Cerebellum (tissue), 4 donors: ENCODE measurements at places on chromosomes 12 and 14.

- no peak for DNase-seq
Observed at GRCh38 chr12:46144433-46144832, 124.4 kb downstream of the SLC38A1 start.

DNA sequence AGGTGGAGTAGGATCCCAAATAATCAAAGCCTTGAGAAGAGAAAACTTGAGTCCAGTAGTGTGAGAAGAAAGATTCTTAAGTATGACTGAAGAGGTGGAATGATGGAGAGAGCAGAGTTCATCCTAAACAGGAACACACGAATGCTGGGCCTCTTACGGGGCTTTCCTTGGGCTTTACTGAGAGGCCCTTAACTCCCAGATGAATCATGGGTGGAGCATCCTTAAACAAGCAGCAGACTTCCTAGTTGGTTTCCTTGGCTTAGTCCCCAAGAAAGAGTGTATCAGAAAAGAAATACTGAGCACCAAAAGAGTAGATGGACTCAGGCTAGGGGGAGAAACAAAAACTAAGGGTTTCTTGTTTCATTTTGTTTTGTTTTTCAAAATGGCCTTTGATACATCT, 132.5 kb downstream of the GPR135 start:
- DNase-seq, result no peak

DNA sequence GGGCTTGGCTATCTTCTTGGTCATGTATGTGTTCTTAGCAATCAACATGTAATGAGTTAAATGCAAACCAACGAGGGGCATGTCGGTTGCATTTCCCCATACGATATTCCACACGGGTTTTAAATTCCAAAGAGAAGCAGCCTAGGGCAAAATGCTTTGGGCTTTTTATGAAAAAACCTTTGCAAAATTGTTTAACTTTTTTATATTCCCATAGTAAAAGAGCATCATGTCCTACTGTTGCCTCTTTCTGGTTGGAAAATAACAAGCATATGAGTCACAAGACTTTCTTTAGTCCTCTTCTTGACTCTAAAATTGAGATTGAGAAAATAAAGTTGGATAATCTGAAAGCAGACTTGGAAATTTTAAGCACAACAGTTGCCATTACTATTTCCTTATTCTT, 3.8 kb upstream of the DIO2 start:
- no peak for DNase-seq

DNA sequence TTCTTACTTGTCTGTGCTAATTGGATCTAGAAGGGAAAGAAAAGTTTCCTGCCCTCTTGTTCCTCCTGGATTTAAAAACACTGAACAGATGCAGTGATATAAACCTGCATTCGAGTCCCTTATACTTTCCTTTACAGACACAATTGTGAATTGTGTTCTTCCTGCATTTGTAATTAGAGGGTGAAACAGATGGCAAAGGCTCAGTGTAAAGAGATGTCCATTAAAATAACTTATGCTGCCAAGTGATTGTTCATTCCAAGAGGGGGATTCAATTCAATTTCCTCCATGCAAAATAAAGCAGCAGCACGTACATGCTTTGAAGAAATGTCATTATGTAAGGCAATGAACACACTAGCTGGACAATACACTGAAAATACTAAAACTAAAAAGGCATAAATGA, 248.3 kb upstream of the LRIG3 start:
- no peak for DNase-seq

DNA sequence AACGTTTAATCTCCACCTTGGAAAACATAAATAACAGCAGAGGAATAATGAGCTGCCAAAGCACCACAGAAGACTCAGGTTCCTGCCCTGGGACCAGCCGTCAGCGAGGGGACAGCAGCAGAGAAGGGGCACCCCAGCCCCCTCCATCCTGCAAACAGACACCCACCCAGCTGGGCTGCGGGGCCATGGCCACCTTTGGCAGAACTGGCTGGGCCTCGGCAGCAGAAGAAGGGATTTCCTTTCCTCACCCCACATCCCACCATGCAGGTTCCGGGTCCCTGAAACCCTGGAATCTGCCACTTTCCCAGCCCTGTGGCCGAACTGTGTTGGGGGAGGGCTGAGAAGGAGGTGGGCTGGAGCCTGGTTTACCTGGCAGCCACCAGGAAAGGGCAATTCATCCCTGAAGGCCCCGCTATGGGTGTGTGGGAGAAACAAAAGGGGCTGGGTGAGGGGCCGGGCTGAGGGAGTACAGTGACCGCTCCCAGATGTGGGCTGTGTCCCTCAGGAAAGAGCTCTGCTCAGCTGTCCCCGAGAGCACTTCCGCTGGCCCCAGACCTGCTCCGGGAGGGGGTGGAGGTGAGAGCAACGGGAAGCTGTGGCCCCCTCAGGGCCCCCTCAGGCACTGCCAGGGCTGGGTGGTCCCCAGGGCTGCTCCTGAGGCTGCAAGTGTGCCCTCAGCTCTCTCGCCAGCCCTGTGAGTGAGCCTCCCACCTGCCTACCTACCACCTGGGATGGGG, 3.8 kb downstream of the PGF start:
- no peak for DNase-seq

DNA sequence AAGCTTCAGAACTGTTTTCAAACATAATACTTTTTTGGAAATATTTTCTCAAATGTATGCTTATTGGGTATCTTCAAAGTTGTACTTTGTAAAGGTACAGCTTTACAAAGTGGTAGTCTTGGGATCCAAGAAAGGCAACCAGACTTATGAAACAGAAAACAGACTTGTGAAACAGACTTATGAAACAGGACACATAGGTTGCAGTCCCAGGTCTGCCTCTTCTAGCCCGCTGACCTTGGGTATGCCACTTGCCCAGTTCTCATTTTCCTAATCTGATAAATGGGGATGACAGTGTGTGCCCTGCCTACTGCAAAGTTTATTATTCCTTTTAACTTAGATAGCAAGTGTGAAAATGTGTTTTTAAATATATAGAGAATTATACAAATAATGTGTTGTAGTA, 114.3 kb downstream of the KICS2 start:
- no peak for DNase-seq

DNA sequence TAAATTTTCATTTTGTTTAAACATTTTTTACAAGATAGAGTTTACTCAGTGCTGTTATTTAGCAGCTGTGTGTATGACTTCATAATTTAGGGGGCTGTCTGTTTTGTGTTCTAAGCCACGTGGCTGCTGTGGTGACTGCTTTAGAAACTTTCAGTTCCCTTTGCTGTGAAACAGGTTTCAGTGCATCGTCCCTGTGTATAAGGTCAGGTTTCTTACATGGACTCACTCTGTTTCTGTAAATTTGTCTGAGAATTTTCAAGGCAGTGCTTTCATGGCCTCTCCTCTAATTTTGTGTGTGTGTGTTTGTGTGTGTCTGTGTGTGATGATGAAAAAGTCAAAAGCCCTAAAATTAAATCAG, 32.4 kb downstream of the BICD1 start:
- DNase-seq, result no peak

DNA sequence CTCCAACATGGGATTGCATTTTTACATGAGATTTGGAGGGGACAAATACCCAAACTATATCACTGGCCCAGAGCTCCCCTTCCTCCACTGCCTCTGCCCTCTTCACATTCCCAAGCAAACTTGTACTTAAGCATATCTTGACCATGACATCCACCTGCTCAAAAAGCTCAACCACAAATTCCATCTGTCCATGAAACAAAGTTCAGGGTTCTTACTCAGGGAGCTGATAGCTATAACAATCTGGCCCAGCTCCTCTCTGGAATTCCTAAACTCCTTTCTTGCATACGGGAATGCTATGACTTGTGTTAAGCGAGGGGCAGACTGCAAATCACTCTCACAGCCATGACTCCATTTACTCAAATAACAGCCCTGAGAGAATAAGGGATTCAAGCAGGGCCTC, 152.1 kb downstream of the GALC start:
- DNase-seq, result no peak

DNA sequence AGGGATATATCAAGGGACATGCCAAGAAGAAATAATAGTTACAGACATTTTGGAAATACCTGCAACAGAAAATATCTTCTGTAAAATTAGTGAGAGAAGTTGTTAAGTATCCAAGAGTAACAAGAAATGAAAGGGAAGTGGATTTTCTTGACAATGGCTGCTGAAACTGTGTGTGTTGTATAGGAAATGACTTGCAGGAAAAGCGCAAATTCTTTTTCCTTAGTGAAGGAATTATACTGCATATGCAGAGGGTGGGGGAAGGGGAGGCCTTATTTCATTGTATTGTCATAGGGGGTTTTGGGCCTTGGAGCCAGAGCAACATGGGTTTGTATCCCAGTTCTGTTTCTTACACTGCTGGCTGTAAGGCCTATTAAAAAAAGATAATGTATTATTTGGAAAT, 84.4 kb upstream of the DDHD1 start:
- DNase-seq, result no peak

GRCh38 chr12:105020241-105020962, 34.3 kb downstream of the NOPCHAP1 start:
- no peak for DNase-seq

DNA sequence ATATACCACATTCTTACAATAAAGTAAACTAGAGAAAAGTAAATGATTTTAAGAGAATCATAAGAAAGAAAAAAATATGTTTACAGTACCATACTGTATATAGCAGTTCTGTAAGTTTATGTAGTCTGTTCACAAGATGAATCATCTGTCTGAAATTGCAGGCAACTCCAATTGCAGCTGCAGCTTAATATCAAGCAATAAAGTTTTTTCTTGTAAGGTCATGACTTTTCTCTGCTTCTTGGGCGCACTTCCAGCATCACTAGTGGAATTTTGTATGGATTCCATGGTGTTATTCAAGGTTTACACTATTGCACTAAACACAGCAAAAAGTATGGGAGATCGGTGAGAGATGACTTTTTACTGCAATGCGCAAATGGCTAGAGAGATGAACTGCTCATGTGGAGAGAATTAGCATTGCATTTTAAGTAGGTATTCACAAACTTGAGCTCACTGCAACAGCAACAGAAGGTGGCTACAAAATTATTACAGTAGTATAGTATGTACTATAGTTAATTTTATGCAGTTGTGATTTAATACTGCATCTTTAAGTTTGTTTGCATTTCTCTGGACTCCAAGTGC, 445.4 kb upstream of the OR4E1 start:
- DNase-seq, result no peak

DNA sequence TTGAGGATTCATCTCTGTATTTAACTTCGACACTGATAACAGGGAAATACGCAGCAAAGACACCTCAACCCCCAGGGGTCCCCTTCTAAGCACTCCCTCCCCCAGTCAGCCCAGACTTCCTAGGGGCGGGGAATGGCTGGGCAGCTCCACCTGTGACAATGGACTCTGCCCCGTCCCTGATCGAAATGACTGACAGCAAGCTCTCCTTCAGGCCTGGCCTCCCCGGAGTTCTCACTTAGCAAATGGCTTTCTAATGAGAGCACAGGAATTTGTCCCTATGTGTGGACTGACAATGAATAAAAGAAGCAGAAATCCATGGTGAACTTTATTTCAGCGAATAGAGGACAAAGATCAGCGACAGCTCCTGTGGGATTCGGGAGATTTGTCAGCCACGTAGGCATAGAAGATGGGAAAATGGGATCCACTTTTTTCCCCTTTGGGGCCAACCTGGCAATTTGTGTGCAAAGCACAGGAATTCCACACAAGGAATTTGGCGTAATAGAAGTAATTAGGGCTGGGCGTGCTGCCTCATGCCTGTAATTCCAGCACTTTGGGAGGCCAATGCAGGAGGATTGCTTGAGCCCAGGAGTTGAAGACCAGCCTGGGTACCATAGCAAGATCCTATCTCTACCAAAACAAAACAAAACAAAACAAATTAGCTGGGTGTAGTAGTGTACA, 63.8 kb downstream of the TNFAIP2 start:
- DNase-seq, result no peak

DNA sequence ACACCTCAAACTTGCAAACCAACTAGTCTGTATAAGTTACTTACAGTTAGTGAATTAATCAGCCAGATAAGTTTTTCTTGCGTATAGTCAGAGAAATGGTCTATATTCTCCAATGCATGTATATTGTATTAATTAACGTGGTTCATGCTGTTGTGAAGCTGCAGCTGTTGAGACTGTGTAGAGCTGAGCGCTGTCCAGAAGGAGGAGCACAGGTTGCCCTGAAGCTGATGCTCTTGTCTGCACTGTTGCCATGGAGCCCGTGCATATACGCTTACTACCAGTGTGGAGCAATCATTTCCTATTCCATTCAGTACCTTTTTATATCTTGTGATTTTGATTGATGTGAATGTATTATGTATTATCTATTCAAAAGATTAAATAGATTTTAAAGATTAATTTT, 74.3 kb upstream of the ARID2 start:
- DNase-seq, result no peak
